LoVo (cell line): ENCODE measurements at places on chromosomes 12 and 14.
A peak's percentile ranks its signal among the peaks of the same experiment; 100 is the strongest.

GRCh38 chr14:102063109-102063807, 23.6 kb downstream of the HSP90AA1 start:
- DNase-seq: peak; percentile 81

GRCh38 chr12:90074086-90074485, 365.4 kb upstream of the ATP2B1 start:
- no peak for DNase-seq

GRCh38 chr12:82555699-82556098, 131.0 kb upstream of the TMTC2 start:
- DNase-seq: no peak

- no peak for DNase-seq
Measured at GRCh38 chr12:50268482-50268881, 14.8 kb downstream of the LIMA1 start.

DNA sequence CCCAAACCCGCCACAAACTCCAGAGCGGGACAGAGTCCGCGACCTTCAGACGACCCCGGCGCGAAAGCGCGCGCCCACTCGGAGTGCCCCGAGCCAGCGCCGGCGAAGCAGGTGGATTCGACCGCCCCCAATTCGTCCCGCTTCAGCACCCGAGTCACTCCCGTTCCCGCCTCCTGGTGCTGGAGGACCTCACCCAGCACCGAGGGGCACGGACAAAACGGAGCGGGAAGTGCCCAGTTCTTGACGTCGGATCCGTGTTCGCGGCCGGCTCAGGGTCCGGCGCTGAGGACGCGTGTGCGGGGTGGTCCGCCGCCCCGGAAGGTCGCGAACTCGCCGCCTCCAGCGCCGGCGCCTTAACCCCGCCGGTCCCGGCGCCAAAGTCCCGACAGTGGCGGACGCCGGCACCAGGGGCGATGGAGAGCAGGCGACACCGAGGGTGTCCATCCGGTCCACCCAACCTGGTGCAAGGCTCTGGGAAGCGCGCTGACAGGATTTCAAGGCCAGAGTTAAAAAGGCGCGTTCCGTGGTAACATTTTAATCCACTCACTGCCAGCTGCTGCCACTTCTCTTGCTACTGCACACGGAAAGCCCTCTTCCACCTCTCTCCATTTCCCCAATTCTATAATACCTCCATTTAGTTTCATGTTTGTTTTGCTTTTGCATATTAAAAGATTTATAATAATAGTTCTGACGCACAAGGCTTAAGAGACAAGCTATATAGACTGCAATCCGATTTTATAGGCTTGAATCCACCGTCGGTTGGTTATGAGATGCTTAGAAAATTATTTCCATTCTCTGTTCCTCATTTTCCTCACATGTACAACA, 240.0 kb upstream of the CPNE8 start:
- DNase-seq: peak; percentile 55

DNA sequence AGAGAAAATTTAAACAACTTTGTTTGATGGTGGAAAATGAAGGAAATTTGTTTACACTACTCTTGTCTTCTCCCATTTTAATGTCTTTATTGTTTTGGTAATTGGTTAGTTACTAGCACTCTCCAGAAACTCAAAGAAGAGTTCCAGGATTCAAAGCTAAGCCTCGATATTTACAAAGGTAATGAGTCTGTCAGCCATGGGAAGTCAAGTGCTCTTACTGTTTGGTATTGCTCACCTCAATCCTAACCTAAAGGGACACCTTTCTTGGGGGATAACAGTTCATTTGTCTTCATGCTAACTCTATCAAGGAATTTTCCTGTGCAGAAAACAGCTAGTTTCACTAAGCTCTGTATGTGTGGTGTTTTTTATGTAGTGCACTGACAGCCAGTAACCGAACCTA, 222.9 kb upstream of the LMO3 start:
- no peak for DNase-seq

DNA sequence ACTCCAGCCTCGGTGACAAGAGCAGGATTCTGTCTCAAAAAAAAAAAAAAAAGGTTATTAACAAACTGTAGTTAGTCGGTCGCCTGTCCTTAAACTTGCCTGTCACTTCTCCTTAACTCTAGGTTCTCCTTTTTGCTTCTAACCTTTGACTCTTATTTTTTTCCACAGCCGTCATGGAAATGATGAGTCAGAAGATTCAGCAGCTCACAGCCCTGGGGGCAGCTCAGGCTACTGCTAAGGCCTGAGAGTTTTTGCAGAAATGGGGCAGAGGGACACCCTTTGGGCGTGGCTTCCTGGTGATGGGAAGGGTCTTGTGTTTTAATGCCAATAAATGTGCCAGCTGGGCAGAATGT, 418 bp upstream of the MYG1 start:
- DNase-seq: peak; percentile 60

- no peak for DNase-seq
Measured at GRCh38 chr12:47394070-47394469, 311.8 kb downstream of the RPAP3 start.

DNA sequence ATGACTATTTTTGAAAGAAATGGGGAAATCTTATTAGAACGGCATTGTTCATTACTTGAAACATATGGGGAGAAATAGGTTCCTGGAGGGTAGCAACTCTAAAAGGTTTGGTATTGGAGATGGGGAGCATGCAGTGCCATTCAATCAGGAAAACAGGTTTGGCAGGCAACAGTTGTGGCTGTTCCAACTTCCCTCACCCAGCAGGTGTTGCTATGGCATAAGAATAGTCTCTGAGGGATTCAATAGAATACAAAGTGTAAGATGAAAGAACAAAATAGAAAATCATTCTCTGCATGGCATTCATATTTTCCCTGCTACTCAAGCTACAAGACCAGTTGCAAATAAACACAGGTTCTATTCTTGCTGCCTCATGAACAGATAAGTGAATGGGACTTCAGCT, 393.3 kb upstream of the RPL10L start:
- DNase-seq: no peak

GRCh38 chr12:60290532-60290931, 694.7 kb downstream of the SLC16A7 start:
- no peak for DNase-seq

DNA sequence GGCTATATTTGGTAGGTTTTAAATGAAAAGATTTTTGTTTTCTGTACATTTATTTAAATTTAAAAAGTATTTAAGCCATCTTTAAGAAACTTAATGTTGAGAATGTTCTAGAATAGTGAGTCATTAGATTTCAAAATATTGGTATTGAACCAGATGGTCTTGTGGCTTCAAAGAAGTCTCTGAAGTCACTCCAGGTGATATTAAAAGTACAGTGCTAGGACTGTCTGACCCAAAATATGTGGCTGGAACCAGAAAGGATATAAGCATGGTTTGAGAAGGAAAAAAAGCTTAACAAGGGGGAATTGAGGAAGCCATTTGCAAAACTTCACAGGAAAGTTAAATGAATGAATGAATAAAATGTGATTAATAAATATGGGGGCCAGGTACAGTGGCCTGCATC, 28.7 kb upstream of the MDM2 start:
- no peak for DNase-seq

DNA sequence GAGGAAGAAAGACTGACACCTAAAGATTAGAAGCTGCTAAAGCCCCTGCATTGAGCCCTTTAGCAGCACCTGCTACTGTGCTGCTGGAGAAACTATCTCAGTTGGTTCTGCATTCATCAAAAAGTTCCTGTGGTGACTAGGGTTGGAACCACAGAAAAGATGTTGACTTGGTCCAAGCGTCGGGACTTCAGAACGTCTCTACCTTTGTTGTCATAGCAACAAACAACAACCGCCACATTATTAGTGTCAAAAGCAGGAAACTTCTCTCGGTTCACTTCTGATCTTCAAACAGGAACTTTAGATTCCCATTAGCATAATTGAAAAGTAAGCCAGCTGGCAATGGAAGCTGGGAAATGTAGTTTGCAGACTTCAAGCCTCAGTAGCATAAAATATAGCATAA, 368.0 kb downstream of the SEC23A start:
- DNase-seq: no peak

DNA sequence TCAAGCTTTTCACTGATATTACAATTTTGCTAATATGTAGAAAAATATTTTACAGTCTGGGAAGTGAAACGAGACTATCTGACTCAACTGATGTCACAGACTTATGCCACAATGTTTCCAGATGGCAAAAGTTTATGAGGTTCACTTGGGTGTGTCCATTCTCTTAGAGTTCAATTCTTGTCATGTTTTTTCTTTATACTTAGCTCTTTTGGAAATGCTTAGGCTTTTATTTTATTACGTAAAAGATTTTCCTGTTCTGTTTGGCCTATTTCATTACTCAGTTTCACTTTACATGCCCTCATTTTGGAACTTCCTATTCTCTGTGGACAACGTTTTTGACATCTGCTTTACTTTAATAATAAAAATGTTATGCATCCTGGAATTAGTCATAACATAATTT, 2.1 kb upstream of the PDZRN4 start:
- no peak for DNase-seq

GRCh38 chr14:58638231-58639197, 752 bp downstream of the DACT1 start:
- peak; percentile 31 for DNase-seq

GRCh38 chr12:48442179-48442847, 30.0 kb upstream of the ANP32D start:
- no peak for DNase-seq

DNA sequence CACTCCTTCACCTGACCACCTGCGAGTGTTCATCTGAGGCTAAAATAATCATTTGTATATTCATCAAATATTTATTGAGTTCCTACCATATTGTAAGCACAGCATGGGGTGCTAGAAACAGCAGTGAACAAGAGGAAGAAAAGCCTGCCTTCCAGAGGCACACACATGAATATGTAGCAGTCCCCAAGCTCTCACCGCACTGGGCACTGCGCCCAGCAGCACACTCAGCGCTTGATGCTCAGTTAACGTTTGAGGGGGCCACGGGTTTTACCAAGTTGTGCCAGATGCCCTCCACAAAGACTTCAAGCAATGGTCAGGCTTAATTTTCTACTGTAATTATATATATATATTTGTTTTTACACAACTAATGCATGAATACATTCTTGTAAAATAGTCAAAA, 52.0 kb downstream of the HELB start:
- no peak for DNase-seq

DNA sequence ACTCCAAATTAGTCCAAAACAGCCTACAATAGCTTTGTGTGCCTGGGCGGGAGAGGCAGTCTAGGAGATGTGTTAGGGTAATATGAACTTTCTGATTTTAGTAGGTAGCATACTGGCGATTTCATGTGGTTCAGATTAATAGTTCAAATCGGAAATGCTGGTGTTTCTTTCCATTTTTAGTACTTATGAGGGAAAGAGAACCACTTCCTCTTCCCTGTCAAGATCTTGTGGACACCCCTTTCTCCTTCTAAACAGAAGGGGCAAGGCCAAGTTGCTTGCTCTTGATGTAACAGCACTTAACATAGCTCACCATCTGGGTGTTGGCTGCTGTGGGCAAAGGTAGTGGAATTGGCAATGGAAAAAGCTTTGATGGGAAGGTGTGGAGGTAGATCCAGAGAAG, 32.2 kb upstream of the IGF1 start:
- DNase-seq: no peak

- DNase-seq: peak; percentile 45
Measured at GRCh38 chr12:131803961-131804521, 24.2 kb upstream of the MMP17 start.

GRCh38 chr12:124808272-124808671, 55.4 kb downstream of the SCARB1 start:
- no peak for DNase-seq

- DNase-seq: no peak
Measured at GRCh38 chr12:3753544-3754284, 805 bp upstream of the CRACR2A start.
